ENCODE measurements at places on chromosomes 3 and 15. TPM values are rescaled to one million over a fixed set of nuclear protein-coding genes. Genes with fewer than 3 reads are reported as not detected.

Gene PLSCR4
- total RNA-seq, result 94.3 TPM

Gene IL17RD
- total RNA-seq, result 33.4 TPM

Gene CCK
- not detected for total RNA-seq

Gene CPNE4
- 0.21 TPM for total RNA-seq

Gene GRAMD2A
- 0.74 TPM for total RNA-seq

Gene ZNF80
- not detected for total RNA-seq

Gene PLD1
- 43.3 TPM for total RNA-seq

Gene OIP5
- 6.1 TPM for total RNA-seq

Gene LMAN1L
- total RNA-seq, result 0.85 TPM

Gene COL7A1
- 20.0 TPM for total RNA-seq

Gene CSTA
- total RNA-seq, result 10.0 TPM

Gene ANKUB1
- total RNA-seq, result not detected

Gene UBA7
- 39.6 TPM for total RNA-seq

Gene OR5H2
- total RNA-seq, result not detected

Gene CDCP1
- total RNA-seq, result 2.9 TPM

Gene DCP1A
- total RNA-seq, result 20.9 TPM

Gene FURIN
- 10.5 TPM for total RNA-seq

Gene APOD
- total RNA-seq, result 11.7 TPM

Gene CHRNA7
- total RNA-seq, result 3.8 TPM

Gene CCR3
- not detected for total RNA-seq

Gene GOLGA8J
- not detected for total RNA-seq

Gene MSL2
- total RNA-seq, result 38.1 TPM

Gene PCOLCE2
- total RNA-seq, result 58.4 TPM

Gene A4GNT
- total RNA-seq, result not detected

Gene FBXO40
- not detected for total RNA-seq

Gene CHDH
- 0.58 TPM for total RNA-seq

Measured in urinary bladder (tissue), 4 donors.